ENCODE measurements at places on chromosomes 2 and 18. TPM values are rescaled to one million over a fixed set of nuclear protein-coding genes. Genes with fewer than 3 reads are reported as not detected.
A peak's percentile ranks its signal among the peaks of the same experiment; 100 is the strongest.

- DNase-seq, result no peak
These were observed 168.0 kb downstream of the ASXL3 start for GRCh38 chr18:33745871-33746545.

DNA sequence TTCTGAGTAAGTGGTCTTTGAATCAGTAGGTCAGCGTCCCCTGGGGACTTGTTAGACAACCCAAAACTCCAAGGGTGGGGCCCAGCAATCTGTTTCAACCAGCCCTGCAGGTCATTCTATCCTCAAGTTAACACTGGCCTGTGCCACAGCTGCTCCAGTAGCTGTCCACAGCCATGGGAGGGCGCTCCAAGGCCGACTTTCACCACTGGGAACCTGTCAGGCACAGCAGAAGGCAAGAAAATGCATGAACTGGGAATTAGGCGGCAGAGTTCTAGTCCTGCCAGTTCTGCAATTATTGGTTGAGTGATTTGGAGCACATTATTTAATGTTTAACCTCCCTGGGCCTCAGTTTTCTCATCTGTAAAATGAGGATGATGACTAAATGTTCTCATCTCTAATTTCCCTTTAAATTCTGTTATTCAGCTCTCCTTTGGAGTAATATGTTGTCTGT lies 17.4 kb upstream of the MRPL33 start:
- peak; percentile 88 for DNase-seq

GRCh38 chr2:119427756-119428155 lies 3.9 kb upstream of the TMEM37 start:
- no peak for DNase-seq

GRCh38 chr2:192069417-192069816 lies 125.3 kb downstream of the TMEFF2 start:
- DNase-seq, result no peak

DNA sequence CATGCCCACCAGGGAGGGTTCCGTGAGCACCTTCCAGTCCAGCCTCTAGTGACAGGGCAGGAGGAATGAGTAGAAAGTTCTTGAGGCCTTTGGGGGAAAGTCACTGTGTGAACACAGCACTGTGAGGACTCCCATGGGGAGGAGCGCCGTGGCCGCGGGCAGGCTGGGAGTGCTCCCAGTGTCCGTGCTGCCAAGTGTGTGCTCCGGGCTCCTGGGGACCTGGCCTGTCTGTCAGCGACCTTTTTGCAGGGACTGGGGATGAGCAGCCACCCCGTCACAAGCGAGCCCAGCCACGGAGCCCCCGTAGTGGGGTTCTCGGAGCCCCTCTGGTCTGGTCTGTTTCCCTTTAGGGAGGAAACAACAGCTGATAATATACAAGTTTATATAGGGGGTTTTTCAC lies 36.8 kb downstream of the PDIA6 start:
- no peak for DNase-seq

DNA sequence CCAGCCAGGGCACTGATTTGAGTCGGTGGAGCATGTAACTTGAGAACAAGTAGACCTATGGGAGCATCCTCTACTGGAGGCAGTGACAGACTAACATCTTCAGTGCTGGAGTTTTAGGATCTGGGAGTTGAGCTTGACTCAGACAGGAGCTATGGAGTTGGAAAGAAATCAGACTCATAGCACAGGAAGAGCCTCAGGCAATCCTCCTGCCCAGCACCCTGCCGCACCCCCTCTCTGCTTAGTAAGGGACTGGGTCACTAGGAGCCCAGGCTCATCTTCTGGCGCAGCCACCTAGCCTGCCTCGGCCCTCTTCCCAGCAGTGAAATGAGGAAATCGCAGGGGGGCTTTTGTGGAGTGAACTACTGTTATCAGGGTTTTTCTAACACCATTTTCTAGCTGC lies 3.6 kb downstream of the ARID5A start:
- DNase-seq, result no peak

- no peak for DNase-seq
These were observed 321.4 kb upstream of the SLC8A1 start for GRCh38 chr2:40773291-40773690.

- no peak for DNase-seq
These were observed 337.9 kb upstream of the SLC39A10 start for GRCh38 chr2:195319112-195319460.

GRCh38 chr2:60268032-60268431 lies 285.4 kb downstream of the BCL11A start:
- DNase-seq, result no peak

DNA sequence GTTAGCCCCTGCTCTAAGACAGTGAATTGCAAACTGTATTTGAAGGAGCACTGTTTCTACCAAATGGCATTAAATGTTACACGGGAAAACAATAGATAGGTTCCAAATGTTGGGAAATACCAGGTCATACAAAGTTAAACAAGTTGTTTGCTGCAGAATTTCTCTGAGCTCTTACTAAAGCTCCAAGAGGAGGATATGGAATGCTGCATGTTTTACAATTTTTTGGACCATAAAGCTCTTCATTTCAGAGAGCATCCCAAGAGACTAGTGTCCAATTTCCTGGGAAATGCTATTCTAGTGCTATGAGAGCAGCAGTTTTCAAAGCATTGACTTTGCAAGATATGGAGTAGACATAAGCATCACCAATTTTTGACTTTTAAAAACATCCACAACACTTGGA lies 155.6 kb upstream of the CCDC68 start:
- no peak for DNase-seq

GRCh38 chr2:172048508-172049503 lies 36.5 kb upstream of the DLX1 start:
- DNase-seq, result no peak

- no peak for DNase-seq
These were observed 108.2 kb downstream of the TCF4 start for GRCh38 chr18:55479656-55480420.

DNA sequence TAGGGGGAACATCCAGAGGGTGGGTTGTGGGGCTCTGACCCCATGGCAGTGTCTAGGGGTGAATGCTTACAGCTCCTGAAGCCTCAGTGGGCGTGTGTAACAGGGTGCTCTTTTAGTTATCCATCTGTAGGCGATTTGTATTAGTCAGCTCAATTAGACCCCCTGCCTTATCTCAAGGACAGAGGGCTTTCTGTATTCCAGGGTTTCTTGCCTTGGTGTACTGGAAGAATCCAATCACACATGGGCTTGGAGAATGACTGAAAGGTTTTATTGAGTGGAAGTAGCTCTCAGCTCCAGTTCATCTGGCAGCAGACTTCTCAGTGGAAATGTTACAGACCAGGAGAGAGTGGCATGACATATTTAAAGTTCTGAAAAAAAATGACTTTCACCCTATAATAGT lies 334.0 kb upstream of the GCFC2 start:
- no peak for DNase-seq

- DNase-seq, result no peak
These were observed 195.5 kb upstream of the ACVR2A start for GRCh38 chr2:147649286-147649685.

The DTNA gene
- total RNA-seq, result 24.6 TPM

The R3HDM1 gene
- total RNA-seq, result 13.7 TPM

The LHCGR gene
- not detected for total RNA-seq

The GTF3C2 gene
- 16.7 TPM for total RNA-seq

The ACADL gene
- total RNA-seq, result 13.6 TPM

The INPP5D gene
- 5.3 TPM for total RNA-seq

The APOB gene
- 2,883 TPM for total RNA-seq

The HOXD4 gene
- total RNA-seq, result not detected

The PDE1A gene
- 0.58 TPM for total RNA-seq

The SPAST gene
- total RNA-seq, result 9.1 TPM

The TMEM178A gene
- not detected for total RNA-seq

The PECR gene
- total RNA-seq, result 43.4 TPM

The TFPI gene
- total RNA-seq, result 223 TPM

The MAP3K20 gene
- 25.0 TPM for total RNA-seq

The MTX2 gene
- 10.9 TPM for total RNA-seq

The SCYGR2 gene
- not detected for total RNA-seq

All from right lobe of liver (tissue), 6 donors.